ENCODE measurements at places on chromosomes 13 and 19. TPM values are rescaled to one million over a fixed set of nuclear protein-coding genes. Genes with fewer than 3 reads are reported as not detected.

- no peaks in the 10 kb centered on the region for H3K27me3 ChIP-seq
- no peaks in the 10 kb centered on the region for H3K4me1 ChIP-seq
- no peak overlapping the region for H3K27ac ChIP-seq
Measured at GRCh38 chr13:107643615-107644014, 571.7 kb downstream of the LIG4 start.

DNA sequence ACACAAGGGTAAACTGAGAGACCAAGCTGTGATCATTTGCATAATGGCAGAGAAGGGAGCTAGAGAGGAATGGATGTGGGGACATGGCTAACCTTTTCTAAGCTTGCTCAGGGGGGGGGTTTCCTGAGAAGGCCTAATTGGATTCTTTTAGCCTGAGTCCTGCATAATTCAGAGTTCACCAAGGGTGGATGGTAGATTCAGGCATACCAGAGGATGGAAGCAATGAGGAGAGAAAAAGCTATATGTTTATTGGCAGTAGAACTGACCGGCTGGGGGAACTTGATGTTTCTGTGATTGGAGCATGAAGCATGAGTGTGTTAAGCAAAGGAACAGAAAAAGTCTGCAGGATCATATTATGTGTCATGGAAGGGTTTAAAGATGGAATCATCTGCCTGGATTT lies 65.9 kb upstream of the KLF12 start:
- no peaks in the 10 kb centered on the region for H3K27me3 ChIP-seq
- H3K4me3 ChIP-seq, result no peak overlapping the region
- no peaks in the 10 kb centered on the region for H3K36me3 ChIP-seq
- no peak overlapping the region for H3K27ac ChIP-seq

- peaks cover 17% of the 10 kb centered on the region for H3K27me3 ChIP-seq
- DNase-seq, result no peak
- no peaks in the 10 kb centered on the region for H3K36me3 ChIP-seq
Measured at GRCh38 chr19:35703343-35703742, 1.0 kb upstream of the ZBTB32 start.

Gene LGALS7
- not detected for total RNA-seq

Gene ZNF471
- 5.3 TPM for total RNA-seq

Gene DACH1
- total RNA-seq, result 3.0 TPM

Gene FLT3
- 0.07 TPM for total RNA-seq

- H3K4me3 ChIP-seq, result no peak overlapping the region
- H3K36me3 ChIP-seq, result no peaks in the 10 kb centered on the region
- DNase-seq, result no peak
Measured at GRCh38 chr19:33366127-33366526, 7.4 kb upstream of the CEBPG start.

Gene TEX101
- not detected for total RNA-seq

DNA sequence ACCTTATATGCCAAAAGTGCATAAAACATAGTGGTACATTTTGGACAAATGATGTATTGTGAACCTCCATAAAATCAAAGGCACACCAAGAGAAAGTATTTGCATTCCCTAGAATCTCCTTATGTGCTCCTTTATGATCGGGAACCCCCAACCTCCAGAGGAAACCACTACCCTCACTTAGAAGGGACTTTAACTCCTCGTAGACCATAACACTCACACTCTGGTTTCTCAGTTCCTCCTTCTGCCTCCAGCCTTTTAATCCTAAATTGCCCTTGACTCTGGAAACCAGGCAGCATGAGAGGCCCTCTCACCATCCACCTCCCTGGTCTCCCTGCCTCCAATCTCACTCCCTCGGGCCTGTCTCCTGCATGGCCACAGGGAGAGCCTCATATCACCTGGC lies 9.8 kb upstream of the KCNN4 start:
- H3K36me3 ChIP-seq, result no peaks in the 10 kb centered on the region
- no peak for DNase-seq
- H3K4me3 ChIP-seq, result no peak overlapping the region

Gene VRK3
- 34.9 TPM for total RNA-seq

Gene ZNF296
- not detected for total RNA-seq

DNA sequence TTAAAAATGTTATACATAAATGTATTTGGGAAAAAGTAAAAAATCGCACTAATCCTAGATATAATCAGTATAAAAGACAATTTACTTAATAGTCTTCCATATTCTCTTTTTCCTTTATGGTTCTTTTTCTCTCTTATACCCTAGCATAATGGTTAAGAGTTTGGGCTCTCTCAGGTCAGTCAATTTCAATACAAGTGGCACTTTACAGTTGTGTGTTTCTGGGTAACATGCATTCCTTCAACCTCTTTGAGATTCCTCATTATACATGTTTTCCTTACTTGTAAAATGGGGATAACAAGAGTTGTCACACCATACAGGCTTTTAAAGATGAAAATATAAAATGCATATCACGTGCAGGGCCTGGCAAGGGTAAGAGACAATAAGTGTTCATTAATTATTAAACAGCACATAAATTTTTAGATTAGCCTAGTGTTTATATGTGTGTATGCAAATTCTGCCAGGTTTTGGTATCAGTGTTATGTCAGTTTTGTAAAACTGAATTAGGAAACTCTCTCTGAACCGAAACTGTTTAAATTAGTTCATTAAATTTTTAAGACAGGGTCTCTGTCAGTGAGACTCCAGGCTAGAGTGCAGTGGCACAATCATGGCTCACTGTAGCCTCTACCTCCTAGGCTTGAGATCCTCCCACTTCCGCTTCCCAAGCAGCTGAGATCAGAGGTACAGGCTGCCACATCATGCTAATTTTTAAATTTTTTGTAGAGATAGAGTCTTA lies 49.8 kb downstream of the ELF1 start:
- H3K4me1 ChIP-seq, result peaks cover 84% of the 10 kb centered on the region
- no peak for DNase-seq
- no peak overlapping the region for H3K27ac ChIP-seq
- H3K36me3 ChIP-seq, result no peaks in the 10 kb centered on the region
- no peaks in the 10 kb centered on the region for H3K27me3 ChIP-seq
- H3K4me3 ChIP-seq, result no peak overlapping the region

DNA sequence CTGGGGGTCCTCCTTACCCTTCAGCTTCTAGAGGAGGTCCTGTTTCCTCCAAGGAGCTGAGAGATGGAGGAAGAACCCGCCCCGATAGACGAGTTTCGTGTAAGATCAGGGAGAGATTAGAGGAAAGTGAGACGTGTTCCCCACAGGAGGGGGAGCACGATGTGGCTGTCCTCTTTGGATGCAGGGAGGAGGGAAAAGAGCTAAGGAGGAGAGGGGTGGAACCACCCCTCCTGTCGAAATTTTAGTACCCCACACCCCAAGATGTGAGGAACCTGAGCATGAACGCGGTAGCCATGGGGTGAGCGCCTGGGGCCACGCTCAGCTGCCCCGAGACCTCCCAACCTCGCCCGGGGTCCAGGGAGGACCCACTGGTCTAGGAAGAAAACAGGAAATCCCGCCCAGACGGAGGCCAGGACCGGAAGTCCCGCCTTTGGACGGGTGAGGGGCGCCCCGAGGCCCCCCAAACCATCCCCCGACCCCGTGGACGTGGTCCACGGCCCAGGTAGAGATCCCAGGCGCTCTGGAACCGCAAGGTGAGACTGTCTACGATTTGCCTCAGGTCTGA lies 1.2 kb downstream of the AKT1S1 start:
- H3K36me3 ChIP-seq, result peaks cover 31% of the 10 kb centered on the region
- H3K27me3 ChIP-seq, result no peaks in the 10 kb centered on the region
- H3K4me3 ChIP-seq, result peak overlapping the region; percentile 85
- H3K4me1 ChIP-seq, result peaks cover 17% of the 10 kb centered on the region

Gene SIGLEC8
- 0.13 TPM for total RNA-seq

- H3K36me3 ChIP-seq, result no peaks in the 10 kb centered on the region
- H3K27me3 ChIP-seq, result no peaks in the 10 kb centered on the region
- H3K27ac ChIP-seq, result no peak overlapping the region
Measured at GRCh38 chr13:59651479-59651878, 512.2 kb downstream of the DIAPH3 start.

GRCh38 chr19:50676625-50677197 lies 27.5 kb downstream of the C19orf81 start:
- no peak for DNase-seq
- no peak overlapping the region for H3K4me3 ChIP-seq
- no peak overlapping the region for H3K27ac ChIP-seq
- H3K36me3 ChIP-seq, result no peaks in the 10 kb centered on the region

Gene CBLC
- not detected for total RNA-seq

DNA sequence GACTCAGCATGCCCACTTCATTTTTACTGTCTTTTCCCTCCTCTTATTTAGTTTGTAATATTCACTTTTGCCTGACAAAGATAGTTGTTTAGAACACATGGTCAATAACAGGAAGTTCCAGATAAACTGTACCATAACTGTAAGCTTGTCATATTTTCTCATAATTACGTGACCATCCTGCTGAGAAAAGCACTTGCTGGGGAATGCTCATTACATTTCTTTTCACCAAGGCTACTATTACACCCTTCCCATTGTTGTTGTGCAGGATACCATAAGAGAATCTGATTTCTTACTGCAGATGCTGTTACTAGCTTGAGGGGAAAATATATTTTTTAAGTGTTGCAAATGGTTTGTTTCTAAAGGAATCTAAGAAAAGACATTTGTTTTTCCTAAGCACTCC lies 111.7 kb upstream of the SLITRK6 start:
- H3K36me3 ChIP-seq, result no peaks in the 10 kb centered on the region
- H3K4me3 ChIP-seq, result no peak overlapping the region
- H3K4me1 ChIP-seq, result no peaks in the 10 kb centered on the region
- no peak overlapping the region for H3K27ac ChIP-seq
- no peaks in the 10 kb centered on the region for H3K27me3 ChIP-seq

Gene VMAC
- 2.4 TPM for total RNA-seq

Gene LILRB4
- total RNA-seq, result 6.6 TPM

Measured in heart right ventricle (tissue), 16 donors.